ENCODE measurements at places on chromosomes 6 and 20.

GRCh38 chr6:11536795-11537194 is 754 bp upstream of the TMEM170B start:
- DNase-seq: no peak

DNA sequence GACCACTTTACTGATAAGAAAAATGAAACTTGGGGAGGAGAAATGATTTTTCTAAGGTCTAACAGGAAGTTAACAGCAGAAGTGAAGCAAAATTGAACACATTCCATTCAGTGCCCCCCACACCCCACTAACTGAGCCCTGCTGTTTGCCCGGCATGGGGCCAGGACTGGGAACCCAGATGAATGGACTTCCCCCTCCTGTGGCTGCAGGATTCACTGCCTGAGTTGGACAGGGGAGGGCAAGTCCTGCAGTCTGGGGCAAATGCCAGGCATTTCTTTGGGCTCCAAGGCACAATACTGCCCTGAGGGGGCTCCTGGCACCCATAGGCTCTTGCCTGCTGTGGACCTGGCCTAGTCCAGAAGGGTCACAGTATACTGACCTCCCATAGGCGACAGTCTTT is 28.3 kb downstream of the FYN start:
- no peak for DNase-seq

DNA sequence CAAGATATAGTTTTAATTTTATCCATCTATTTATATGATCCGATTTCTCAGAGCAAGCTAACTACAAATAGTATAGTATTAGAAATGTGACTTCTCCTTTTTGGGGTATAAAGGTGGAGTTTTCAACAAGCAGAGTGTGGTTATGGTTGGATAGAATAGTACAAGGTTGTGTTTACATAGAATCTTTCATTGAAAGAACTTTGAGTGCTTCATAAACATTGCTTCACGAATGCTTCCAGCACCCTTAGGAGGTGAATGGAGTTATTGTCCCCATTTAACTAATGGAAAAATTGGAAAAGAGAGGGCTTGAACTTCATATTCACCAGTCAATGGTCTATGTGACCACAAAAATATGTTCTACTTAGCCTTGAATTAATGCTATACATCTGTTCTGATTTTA is 134.1 kb upstream of the CITED2 start:
- no peak for DNase-seq

- DNase-seq: no peak
Observed at GRCh38 chr6:6581054-6581453, 7.5 kb upstream of the LY86 start.

- DNase-seq: no peak
Observed at GRCh38 chr20:38304845-38305447, 990 bp downstream of the BPI start.

DNA sequence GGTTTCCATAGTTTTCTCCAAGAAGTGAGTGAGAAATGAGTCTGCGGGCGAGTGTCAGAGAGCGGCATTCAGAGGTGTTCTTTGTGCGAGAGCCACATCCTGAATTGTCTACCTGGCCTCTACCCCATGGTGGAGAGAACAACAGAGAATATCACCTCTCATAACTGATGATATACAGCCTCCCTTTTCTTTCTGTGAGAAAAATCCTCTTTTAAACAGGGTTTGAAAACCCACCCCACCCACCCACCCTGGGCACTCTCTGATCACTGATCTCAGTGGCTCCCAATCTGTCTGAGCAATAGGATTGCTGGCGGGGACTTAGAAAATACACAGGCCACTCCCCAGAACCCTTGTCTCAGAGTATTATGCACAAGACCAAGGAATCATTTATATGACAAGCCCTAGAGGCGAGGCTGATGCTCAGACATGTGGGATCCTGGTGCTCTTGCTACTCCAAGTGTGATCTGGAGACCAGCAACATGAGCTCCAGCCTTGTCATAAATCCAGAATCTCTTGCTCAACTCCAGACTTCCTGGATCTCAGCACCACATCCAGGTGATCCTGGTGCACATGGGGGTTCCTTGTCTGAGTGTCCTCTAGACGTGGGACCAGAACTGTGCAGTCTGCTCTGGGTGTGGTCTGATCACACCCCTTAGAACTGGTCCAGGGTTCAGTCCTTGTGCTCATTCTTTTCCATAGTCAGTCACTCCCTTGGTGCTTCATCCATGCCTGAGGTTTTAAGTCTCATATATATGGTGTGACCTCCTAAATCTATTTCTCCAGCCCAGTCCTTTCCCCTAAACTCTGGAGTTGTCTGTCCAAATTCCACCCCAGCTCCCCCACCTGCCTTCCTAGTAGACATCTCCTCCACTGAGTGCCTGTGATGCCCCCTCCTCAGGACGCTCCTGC is 5.3 kb downstream of the HLA-B start:
- no peak for DNase-seq

GRCh38 chr20:47691625-47692024 is 93.7 kb downstream of the SULF2 start:
- DNase-seq: peak; percentile 49

DNA sequence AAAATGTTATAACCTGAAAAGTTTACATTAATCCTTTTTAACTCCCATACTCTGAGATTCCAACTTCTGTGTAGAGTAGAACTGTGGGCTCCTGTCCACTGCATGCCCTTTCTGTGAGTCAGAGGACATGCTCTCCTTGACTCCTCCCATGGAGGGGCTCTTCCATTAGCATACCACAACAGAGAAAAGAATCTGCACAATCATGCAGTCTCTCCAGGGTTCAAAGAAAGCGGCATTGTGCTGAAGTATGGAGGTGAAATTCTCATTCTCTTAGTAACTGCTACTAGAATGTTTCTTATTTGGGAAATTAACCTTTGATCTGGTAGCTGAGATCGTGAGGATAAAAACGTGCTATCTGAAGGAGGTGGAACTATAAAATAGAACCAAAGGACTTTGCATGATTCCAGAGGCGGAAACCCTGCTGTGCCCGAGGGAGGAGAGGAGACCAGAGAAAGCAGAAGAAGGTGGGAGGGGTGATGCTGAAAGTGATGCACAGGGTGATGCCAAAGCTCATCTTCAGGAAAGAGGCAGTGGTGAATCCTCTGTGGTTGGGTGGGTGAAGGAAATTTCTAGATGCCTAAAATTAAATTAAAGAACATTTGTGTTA is 202.2 kb upstream of the PCSK2 start:
- peak; percentile 86 for DNase-seq

DNA sequence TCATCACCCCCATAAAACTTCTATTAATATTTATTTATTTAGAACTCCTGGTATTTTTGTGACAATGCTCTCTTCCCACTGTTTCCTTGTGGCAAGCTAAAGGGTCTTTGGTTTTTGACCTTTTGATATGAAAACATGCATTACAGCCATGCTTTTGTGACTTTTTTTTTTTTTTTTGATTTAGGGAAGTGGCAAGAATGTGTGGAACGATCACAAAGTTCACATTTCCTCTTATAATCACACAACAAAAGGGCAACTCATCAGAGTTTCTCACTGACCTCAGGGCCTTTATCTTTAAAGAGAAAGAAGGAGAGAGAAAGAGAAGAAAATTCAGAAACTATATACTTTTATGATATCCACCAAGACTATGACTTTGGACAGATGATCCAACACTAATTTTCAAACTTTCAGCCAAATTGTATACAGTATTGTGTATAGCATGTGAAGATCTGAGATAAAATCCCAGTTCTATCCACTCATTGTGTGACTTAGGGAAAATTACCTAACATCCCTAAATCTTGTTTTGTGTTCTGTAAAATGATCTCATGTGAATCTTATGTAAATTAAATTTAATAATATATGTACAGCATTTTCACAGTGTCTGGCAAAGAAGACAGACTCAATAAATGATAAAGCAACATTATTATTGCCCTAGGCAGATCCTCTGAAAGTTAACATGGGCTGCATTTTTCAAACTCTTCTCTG is 106.8 kb upstream of the MARCKS start:
- DNase-seq: no peak

DNA sequence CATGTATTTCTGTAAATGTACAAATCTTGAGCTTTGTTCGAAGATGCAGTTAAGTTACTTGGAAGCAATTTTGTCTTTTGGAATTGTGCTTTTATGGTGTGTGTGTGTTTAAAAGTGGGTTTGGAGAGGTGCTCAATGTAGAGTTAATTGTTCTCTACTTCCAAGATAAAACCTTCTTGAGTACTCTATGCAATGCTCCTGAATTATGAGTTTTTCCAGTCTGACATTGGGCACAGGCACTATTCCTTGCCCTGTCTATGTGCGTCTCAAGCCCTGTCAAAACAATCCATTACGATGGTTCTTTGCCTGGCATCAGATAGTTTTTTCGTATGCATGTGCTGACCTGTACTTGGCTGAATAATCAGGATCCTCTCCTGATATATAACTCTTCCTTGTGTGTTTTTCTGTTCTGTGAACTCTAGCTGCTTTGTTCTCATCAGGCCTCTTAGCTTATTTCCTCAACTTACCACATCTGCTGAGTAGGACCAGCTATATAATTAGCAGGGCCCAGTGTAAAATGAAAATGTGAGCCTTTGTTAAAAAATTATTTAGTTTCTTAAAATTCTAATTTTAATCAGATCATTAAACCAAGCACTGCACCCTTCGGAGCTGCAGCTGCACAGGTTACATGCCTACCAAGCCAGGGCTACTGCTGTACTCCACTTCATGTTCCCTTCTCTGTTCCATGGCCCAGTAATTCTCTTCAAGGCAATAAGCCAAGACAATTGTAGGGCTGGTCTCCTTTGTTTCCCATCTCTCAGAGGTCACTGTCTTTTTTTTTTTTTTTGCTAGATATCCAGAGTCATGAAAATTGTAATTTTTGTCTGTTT is 160.1 kb downstream of the ZFAND3 start:
- DNase-seq: no peak

Data from fibroblast of skin of right quadriceps (primary cell).